ENCODE measurements at places on chromosomes 2 and 18.
A peak's percentile ranks its signal among the peaks of the same experiment; 100 is the strongest.

DNA sequence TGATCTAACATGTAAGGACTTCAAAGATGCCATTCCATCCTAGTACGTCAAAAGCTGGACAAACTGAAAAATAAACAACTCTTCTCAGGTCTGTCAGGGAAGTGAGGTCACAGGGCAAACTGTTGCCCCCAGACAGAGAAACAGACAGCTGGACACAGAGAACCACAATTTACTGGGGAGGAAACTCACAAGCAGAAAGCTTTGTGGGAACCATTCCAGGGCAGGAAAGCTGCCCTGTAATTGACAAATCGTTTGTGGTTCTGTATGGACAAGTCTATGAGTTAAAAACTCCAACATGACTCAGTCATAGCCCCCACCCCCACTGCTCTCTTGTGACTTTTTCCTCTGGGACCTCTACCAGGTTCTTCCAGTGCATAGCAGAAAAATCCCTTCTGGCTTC is 28.4 kb downstream of the MCEE start:
- no peak for DNase-seq

GRCh38 chr2:130911482-130911881 is 74.8 kb downstream of the ARHGEF4 start:
- DNase-seq, result no peak

GRCh38 chr2:25044011-25044410 is 2.1 kb downstream of the EFR3B start:
- peak; percentile 38 for DNase-seq

GRCh38 chr2:6526093-6526824 is 339.4 kb downstream of the CMPK2 start:
- DNase-seq, result no peak

DNA sequence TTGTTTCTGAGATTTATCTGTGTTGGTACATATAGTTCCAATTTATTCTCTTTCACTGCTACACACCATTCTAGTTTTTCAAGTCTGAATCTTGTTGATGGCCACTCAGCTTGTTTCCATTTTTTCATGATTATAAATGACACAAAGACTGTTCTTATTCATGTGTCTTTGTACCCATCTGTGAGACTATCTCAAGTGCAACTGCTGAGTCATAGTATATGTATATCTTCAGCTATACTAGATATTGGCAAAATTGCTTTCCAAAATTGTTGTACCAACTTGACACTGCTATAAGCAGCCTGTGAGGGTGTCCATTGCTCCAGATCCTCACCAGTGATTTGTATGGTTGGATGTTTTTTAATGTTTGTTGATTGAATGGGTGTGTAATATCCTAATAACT is 37.2 kb upstream of the RTN4 start:
- no peak for DNase-seq

- no peak for DNase-seq
Observed at GRCh38 chr2:139201516-139201915, 421.3 kb upstream of the NXPH2 start.

GRCh38 chr2:24489465-24490180 is 1.4 kb upstream of the NCOA1 start:
- DNase-seq, result no peak

DNA sequence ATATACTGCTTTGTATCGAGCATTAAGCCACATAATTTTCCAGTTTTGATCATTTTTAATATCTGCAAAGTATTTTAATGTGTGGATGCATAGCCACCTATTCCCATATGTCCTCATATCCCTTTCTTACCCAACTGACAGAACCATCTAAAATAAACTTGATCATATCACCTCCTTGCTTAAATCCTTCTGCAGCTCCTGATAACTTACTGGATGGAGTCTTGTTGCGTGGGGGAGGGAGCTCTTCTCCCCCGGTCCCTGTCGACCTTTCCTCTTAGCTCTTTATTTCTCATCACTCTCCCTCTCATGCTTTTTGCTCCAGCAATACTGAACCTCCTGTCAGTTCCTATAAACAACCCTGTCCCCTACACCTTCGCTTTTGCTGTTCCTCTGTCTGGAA is 18.7 kb downstream of the TMEM178A start:
- DNase-seq, result no peak

- DNase-seq, result no peak
Observed at GRCh38 chr18:8689517-8689916, 15.8 kb upstream of the MTCL1 start.

- DNase-seq, result no peak
Observed at GRCh38 chr2:220670511-220670910, 901.6 kb downstream of the EPHA4 start.

DNA sequence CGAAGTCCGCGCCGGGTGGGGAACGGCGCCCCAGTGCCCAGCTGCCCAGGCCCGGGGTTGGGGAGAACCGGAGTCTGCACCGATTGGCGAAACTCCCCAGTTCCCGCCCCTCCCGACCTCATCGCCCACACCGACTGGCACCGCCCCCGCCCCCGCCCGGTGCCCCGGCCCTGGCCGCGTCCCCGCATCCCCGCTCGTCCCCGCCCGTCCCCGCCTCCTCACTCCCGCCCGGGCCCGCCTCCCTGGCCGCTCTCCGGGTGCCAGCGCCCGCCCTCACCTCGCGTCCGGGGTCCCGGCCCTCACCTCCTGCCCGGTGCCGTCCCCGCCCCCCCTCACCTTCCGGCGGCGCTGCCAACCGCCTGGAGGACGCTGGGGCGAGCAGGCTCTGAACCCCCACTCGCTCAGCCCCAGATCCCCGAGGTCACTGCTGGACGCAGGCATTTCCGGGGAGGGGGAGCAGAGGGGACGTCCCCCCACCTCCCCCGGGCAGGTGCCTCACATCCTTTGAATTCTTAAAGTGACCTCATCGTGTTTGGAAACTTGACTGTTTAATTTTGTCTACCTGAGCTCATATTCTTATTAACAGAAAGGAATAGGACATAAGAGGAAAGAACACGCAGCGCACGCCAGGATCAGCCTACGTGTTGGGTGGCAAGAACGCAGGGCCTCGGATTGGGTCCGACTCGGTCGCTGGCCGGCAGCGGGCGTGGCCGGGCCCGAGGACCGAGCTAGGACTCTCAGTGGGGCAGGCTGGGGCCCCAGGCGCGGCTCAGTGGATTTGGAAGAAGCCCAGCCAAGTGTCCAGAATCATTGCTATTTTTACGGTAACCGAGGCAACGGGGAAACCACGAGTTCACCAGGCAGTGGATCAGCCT is at the start of gene FAM110C:
Gene FAM110C (minus strand): TSS at position 35 of the 875 bp plus-strand sequence. CDS start 120 bp downstream, outside the sequence.
- DNase-seq, result peak; percentile 93

- DNase-seq, result no peak
Observed at GRCh38 chr2:237538901-237539300, 27.5 kb upstream of the PRLH start.

DNA sequence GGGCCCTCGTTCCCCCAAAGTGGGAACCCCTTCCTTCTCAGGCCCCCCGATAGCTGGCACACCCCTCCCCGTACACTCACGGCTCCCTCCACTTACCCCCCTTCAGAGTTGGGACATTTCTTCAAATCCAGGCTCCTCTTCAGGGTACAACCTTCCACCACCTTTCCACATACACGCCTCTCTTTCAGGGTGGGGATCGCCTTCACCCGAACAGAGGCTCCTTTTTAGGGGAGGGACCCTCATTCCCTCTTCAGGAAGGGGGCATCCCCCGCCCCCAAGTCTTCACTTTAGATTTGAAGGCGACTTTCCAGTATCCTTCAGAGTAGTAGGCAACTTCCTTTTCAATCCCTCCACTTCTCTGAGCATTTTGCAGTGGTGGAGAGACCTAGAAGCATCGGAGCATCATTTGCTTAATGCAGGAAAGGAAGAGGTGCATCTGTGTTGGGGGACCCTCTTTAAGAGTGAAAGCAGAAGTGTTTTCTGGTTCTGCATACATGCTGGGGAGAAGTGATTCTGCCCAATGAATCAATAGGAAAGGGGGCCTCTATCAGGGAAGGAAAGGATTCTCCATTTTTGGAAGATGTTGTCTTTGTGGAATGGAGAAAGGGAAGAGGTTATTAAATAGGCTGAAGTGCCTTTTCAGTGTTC is 845 bp downstream of the EML4 start:
- no peak for DNase-seq

DNA sequence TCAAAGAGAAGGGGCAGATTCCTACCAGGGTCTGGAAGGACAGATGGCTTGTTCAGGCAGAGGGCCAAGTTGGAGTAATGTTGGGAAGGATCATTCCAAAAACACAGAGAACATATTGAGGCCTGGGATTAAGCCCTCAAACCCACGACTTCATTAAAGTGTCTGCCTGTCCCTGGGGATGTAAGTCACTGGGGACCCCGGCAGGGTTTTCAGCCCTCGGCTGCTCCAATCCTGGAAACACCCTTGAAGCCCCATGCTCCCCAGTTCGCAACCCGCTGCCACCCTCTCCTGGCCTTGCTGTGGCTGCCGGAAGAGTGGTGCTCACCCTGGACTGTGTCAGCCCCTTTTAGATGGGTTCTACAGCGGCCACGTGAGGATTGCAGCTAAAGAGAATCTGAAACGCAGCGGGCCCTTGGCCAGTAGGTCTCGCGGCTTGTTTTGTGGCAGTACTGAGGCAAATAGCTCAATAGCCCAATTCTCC is 79.9 kb downstream of the EPAS1 start:
- no peak for DNase-seq

DNA sequence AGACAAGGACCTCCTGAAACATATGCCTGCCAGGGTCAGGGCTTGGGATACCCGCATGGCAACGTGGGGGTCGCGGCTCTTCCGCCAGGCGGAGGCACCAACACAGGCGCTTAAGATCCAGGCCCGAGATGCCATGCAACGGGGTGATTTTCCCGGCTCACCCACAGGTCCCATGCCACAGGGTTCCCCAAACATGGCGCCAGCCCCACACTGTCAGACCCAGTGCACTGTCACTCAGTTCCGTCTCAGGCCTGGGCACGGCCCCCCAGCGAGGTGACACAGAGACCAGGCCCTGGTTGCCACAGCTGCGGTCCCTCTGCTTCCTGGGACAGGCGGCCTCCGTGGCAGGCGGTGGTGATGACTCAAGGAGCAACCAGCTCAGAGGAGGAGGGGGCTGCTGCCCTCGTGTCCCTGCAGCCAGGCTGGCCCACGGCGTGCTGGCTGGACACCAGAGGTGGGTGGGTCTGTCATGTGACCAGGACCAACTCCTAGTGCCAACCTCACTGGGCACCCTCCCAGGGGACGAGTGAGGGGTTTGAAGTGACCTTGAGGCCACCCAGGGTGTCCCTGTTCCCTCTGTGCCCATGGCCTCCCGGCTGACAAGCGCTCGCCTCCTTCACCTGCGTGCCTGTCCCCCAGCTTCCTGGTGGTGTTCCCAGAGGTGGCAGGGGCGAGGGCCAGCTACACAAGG is 4.9 kb downstream of the PDCD1 start:
- DNase-seq, result no peak
